ENCODE measurements at places on chromosomes 16 and 17.

GRCh38 chr17:45336390-45337182 is 19.8 kb upstream of the MAP3K14 start:
- no peak for DNase-seq

DNA sequence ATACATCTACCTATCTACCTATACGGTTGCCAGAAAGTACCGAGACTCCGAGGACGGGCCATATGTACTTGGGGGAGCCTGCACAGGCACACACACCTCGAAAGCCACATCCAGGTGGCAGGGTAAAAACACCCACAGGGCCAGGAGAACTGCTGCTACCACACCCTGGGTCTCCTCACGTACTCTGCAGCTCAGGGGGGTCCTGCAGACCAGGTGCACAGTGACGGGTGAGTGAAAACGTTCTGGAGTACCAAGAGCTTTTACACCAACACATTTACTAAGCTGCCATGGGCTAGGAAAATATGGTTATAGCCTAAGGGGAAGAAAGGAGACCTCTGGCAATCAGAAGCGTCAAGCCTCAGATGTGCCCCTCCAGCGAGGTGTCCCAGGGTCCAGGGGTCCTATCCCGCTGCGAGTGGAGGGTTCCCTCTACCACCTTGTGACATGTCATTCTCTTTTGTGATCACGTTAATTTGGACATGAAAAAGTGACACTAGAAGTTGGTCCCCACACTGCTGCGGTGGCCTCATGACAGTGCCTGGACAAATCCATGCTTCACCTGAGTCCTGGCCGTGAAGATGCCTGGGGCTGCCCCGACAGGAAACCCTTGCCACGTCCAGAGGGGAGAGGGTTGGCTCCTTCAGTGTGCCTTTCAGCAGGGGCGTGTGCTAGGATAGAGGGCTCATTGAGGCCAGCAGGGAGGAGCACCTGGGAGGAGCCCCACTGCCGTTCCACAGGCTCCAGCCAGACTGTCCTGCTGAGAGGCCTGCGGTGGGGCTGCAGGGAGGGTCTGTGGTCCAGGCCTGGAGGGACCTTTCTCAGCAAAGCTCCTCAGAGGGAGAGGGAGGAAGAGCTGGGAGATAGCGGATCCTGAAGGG is 1.8 kb downstream of the CANT1 start:
- no peak for DNase-seq

- DNase-seq: no peak
Measured at GRCh38 chr17:70604854-70605253, 435.5 kb downstream of the KCNJ2 start.

- DNase-seq: no peak
Measured at GRCh38 chr17:73924114-73924908, 279.2 kb upstream of the RPL38 start.

DNA sequence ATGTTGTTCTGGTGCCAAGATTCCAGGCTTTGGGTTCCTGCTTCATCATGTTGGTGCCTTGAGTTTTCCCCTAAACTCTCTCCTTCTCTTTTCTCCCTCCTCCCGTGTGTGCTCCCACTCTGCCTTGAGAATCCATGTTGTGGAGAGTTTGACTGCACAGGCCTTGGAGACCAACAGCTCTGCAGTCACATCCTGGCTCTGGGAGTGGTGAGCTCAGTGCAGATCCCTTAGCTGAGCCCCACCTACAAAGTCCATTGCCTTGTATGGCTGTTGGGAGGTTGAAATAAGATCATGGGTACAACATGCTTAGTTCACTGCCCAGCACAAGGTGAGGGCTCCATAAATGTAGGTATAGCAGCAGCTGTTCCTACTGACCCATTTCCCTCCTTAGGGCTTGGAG is 85.9 kb downstream of the IRX3 start:
- no peak for DNase-seq

DNA sequence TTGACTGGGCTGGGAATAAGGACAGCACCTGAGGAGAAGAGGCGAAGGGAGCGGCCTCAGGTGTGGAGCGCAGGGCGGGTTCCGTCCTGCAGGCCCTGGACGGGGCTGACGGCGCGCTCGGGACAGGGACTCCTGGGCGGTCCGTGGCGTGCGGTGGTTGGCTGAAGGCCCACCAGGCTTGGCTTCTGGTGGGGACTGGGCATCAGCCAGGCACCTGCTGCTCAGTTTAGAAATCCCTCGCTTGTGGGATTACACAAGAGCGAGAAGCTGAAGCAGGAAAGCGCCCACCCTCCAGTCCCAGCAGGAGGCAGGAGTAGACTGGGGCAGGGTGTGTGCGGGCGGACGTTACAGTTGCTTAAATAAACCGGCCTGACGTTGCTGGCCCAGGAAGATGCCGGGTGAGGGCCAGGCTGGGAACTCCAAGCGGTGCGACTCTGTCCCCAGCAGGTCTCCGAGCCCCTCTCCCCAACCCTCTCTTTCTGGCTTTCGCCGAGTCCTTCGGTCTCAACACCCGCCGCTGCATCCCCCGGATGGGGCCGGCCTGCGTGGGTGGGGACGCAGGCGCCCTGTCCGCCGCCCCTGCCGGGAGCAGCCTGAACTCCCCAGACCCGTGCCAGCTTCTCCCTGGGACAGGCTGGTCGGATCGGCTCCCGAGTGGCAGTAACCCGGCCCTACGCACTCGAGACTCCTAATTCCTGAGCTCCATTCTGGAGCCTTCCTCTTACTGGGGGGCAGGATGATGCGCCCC is 639 bp downstream of the MIF4GD start:
- DNase-seq: no peak

GRCh38 chr17:11682646-11683045 is 84.4 kb downstream of the DNAH9 start:
- no peak for DNase-seq

DNA sequence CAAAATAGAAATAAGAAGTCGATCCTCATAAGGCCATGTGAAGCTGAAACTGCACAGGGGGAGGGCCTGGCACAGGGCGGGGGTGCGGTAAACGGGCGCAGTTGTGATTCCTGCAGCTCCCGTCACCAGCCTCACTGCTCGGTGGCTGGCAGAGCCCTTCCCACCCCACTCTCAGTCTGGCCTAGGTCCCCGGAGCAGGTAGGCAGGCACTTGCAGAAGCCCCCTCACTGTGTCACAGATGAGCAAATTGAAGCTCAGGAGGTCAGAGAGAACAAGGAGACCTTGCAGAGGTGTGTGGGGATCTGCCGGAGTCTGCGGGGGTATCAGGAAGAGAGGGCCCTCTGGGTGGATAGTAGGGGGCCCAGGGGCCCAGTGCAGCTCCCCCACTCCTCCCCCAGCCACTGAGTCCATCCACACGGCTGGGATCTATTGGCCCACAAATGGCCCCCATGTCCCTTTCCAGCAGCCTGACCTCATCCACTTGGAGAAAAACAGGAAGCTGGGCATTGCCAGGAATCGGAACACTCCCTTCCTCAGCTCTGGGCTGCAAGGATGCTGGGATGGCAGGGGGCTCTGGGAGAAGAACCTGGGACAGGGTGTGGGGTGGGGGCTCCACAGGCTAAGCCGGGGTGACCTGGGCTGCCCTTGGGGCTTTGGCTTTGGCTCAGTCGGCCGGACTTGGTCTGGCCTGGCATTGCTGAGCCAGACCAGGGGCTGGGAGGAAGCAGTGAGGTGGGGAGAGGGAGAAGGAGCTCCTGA is 21.4 kb upstream of the MAP3K14 start:
- no peak for DNase-seq

Measured in smooth muscle cell of the brain vasculature (primary cell).